Astrocyte (in vitro differentiated cells and primary cell): ENCODE measurements at places on chromosomes 6 and 20. TPM values are rescaled to one million over a fixed set of nuclear protein-coding genes. Genes with fewer than 3 reads are reported as not detected.

The CEP43 gene
- 15.6 and 16.0 TPM in 2 replicates for total RNA-seq

GRCh38 chr20:34037767-34038166 is 44.1 kb downstream of the RALY start:
- H3K27ac ChIP-seq, result no peak overlapping the region
- DNase-seq, result no peak
- no peak overlapping the region for H3K4me3 ChIP-seq

- no peak overlapping the region for H3K4me3 ChIP-seq
- peaks cover 60% of the 10 kb centered on the region for H3K27me3 ChIP-seq
- H3K4me1 ChIP-seq, result peaks cover 3% of the 10 kb centered on the region
- DNase-seq, result peak; percentile 29
Observed at GRCh38 chr6:41367700-41368099, 32.3 kb downstream of the NCR2 start.

DNA sequence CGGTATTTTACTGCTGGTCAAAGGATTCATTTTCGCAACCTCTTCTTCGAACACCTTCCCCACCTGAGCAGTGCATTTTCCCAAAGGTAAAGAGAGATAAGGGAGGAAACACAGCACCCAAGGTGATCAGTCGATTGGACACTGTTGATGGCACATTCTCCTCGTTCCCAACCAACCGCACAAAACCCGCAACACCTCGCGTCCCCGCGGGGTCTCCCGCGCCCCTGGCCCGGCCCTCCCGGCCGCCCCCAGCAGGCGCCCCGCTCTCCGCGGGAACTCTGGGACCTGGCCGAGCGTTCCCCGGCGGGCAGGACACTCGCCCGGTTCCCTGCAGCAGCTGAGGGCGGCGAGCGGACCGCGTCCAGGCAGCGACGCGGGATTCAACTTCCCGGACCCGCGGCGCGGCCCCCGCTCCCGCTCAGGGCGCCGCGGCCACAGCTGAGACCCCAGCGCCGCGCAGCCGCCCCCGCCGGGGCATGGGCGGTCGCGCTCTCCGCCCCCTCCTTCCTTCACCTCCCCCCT is 506 bp downstream of the RGS17 start:
- H3K27me3 ChIP-seq, result no peaks in the 10 kb centered on the region
- DNase-seq, result no peak
- H3K36me3 ChIP-seq, result no peaks in the 10 kb centered on the region
- peak overlapping the region; percentile 91 for H3K4me3 ChIP-seq

- DNase-seq, result peak; percentile 23
- H3K4me1 ChIP-seq, result no peaks in the 10 kb centered on the region
- H3K27me3 ChIP-seq, result no peaks in the 10 kb centered on the region
- H3K27ac ChIP-seq, result no peak overlapping the region
Observed at GRCh38 chr20:61464307-61465303, 212.5 kb downstream of the CDH4 start.
